ENCODE measurements at places on chromosomes 6 and 20.
A peak's percentile ranks its signal among the peaks of the same experiment; 100 is the strongest.

DNA sequence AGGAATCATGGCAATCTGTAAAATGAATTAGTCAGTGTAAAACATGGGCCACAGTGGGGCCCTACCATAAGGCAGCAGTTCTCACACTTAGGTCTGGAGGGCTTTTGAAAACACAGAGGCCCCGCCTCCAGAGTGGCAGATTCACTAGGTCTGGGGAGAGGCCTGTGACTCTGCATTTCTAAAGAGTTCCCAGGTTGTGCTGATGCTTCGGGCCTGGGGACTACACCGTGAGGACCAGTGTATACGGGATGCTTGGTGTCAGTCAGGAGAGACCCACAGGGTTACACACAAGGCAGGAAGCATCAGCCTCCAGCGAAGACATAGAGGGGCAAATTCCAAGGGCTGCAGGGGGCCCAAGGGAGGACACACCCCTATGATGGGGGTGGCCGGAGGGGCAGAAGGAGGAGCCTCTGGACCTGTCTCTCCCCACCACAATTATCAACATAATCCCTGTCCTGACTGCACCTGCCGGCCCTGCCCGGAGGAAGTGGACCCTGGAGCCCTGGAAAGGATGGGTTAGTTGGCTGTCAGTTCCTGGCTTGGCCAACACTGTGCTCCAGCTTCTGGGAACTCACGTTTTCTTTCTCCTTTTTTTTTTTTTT lies 46.7 kb downstream of the FGD2 start:
- DNase-seq, result no peak

DNA sequence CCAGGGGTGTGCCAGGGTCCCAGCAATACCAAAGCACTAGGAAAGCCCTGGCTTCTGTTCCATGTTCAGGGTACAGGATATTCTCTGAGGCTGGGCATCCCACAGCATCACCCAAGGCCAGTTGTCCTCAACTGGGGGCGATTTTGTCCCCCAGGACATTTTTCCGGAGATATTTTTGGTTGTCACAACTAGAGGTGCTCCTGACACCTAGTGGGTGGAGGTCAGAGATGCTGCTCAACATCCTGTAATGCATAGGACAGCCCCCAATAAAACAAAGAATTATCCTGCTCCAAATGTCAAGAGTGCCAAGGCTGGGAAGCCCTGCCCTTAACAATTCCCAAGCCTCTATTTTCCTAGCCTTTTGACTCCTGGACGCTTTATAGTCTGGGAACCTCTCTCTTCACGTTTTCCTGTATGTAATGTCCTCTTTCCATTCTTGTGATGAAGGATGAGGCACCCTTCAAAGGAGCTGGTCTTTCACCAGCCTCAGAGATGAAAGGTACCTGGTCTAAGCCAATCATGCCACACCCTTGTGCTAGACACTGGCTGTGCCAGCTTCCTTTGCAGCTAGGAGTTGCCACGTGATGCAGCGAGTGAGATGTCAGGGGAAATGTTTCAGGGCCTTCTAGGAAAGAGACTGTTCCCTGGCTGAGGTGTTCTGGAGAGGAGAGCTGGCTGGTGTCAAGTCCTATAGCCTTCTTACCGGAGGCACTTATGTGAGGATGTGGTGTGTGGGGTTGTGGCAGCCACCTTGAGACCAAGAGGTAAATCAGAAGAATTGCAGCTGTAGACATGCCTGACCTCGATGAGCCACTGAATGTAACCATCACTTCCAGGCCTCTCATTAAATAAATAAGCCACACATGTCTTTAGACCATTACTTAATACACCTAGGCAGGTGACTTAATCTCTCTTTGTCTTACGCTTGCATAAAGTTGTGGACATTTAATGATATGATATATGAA lies 23.4 kb upstream of the KCNG1 start:
- no peak for DNase-seq

- no peak for DNase-seq
Observed at GRCh38 chr6:105740946-105741645, 338.2 kb upstream of the PREP start.

- no peak for DNase-seq
Observed at GRCh38 chr6:161557333-161558107, 283.7 kb upstream of the AGPAT4 start.

DNA sequence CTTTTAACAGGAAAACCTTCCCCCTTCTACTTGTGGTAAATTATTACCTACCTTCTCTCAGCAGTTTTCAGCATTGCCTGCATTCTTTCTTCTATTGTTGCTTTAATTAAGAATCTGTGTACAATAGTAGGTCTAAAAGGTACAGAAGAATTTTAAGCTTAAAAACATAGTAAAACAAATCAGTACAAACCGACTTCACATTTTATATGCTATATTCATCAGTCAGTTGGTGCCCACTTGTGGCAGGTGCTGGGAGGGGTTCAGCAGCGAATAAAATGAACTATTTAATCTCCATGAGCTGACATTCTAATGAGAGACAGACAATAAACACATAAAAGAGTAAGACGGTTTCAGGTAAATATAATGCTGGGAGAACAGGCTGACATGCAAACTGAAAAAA lies 73.4 kb upstream of the FBXO30 start:
- no peak for DNase-seq

DNA sequence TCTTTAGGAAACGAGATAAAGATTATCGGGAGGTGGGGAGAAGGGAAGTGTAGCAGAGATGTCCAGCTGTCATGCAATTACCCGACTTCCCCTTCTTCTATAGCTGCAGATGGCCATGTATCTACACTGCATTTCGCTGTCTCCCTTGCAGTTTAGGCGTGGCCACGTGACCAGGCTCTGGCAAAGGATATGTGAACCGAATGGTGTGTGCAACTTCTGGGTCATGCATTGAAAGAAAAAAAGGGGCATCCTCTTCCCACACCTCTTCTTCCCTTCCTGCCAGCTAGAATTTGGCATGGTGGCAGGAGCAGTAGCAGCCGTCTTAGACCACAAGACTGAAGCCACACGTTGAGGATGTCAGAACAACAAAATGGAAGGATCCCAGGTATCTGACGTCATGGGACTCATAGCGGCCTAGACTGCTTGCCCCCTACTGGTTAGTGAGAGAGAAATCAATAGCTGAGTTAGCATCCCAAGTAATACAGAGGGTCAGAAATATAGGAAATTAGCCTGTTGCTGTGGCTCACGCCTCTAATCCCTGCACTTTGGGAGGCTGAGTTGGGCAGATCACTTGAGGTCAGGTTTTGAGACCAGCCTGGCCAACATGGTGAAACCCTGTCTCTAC lies 32.8 kb downstream of the TCF15 start:
- DNase-seq, result no peak

DNA sequence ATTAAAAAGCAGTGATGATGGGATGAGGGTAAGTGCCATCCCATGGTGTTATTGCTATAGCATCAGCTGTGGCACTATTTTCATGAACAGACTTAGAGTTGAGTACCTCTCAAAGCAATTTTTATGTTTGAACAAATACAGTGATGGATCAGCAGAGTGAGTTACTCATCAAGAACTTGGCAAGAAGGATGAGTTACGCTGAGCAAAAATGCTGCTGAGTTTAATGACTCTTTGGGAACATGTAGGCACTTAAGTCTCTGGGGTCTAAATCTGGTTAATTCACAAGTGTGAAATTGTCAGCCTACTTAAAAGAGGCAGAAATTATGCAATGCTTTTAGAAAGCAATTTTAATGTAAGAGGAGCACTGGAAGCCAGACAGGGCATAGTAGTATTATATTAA lies 78.5 kb upstream of the AHI1 start:
- DNase-seq, result no peak

DNA sequence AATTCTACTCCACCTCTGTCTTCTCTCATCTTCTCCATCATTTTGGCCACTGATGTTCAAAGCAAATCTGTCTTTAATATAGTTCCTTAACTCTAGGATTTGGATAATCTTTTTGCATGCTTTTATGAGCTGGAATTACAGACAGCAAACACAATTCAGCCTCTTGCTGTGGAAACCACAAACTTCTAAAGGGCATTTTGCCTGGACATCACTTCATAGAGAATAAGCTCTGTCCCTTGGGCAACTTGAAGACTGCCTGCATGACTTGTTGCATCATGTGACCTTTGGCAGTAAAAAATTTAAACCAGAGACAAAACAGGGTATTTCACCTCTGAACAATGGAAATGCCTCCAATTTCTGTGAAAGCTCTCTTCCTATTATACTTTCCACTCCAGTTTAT lies 74.1 kb upstream of the HDDC2 start:
- DNase-seq, result no peak

- DNase-seq, result no peak
Observed at GRCh38 chr6:4017058-4017739, 61.7 kb downstream of the FAM217A start.

- DNase-seq, result no peak
Observed at GRCh38 chr20:49675368-49676151, 38.1 kb downstream of the B4GALT5 start.

- no peak for DNase-seq
Observed at GRCh38 chr20:36628076-36628475, 17.9 kb downstream of the SLA2 start.

DNA sequence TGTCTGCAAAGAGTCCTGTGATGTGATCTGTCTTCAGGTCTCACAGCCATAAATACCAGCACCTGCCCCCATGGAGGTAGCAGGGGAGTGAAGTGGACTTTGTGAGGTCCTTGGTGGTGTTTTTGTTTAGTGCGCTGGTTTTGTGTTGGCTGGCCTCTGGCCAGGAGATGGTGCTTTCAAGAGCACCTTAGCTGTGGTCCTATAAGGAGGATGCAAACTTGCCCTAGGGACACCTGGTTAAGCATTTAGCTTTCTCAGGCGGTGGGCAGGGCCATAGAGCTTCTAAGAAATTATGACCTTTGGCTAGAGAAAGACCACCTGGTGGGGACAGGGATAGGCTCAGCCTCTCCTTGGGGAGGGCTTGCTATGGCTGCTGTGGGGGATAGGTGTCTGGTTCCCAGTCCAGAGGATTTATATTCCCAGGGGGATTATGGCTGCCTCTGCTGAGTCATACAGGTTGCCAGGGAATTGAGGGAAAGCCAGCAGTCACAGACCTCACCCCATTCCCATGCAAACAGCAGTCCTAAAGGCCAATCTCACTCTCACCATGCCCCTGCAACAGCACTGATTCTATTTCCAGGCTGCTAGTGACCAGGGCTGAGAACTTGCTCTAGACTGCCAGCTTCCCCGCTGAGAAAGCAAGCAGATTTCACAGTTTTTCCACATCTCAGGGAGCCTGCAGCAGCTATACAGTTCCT lies 259.3 kb downstream of the TFAP2B start:
- no peak for DNase-seq

DNA sequence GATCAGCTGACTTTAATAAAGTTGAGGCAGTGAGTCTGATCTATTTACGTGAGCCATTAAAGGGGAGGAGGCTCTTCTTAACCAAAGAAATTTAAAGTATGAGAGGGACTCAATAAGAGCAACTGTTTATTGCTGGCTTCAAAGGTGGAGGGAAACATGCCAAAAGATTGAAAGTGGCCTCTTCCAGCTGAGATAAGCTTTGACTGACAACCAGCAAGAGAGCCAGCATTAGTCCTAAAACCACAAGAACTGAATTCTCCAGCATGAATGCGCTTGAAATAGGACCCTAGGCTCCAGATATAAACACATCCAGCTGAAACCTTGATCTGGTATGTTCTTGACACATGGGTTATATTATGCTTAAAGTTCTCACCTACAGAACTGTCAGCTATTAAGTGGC lies 123.1 kb upstream of the GJE1 start:
- no peak for DNase-seq

GRCh38 chr20:56810141-56810540 lies 181.0 kb downstream of the TFAP2C start:
- no peak for DNase-seq

DNA sequence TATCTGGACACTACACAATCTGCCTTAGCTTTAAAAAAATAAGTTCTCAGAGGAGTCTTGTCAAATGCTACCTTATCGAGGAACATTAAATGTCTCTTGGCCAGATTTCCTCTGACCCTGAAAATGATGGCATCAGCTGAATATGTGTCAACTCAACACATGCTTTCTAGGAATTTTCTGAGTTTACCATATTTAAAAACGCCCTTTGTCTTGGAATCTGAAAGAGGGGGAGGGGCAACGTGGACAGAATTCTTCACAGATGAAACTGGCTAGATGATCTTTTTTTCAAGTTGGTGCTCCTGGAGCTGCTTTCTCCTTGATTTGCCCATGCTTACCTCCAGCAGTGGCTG lies 5.1 kb downstream of the SOX4 start:
- DNase-seq, result no peak

- DNase-seq, result peak; percentile 46
Observed at GRCh38 chr20:25077610-25078169, 4.3 kb downstream of the VSX1 start.

- DNase-seq, result no peak
Observed at GRCh38 chr6:166642646-166643045, 15.6 kb upstream of the RPS6KA2 start.

GRCh38 chr6:15370733-15371671 lies 125.1 kb downstream of the JARID2 start:
- no peak for DNase-seq

DNA sequence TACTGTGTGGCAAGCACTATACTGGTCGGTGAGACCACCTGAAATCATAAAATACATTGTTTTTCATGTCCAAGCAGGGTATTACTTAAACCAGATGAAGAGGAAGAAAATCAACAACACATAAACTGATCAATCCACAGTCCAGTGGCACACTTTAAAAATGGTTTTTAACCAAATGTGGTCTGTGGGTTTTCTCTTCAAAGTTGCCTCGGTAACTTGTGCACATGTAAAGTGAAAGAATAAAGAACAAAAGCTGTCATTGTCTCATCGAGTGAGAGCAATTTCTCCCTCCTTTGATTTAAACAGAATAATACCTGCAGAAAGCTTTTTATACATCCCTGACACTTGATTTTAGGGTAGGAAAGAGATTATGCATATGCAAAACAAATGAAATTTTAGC lies 3.7 kb downstream of the FLRT3 start:
- DNase-seq, result no peak

GRCh38 chr20:62815066-62815991 lies 1.5 kb upstream of the COL9A3 start:
- no peak for DNase-seq

DNA sequence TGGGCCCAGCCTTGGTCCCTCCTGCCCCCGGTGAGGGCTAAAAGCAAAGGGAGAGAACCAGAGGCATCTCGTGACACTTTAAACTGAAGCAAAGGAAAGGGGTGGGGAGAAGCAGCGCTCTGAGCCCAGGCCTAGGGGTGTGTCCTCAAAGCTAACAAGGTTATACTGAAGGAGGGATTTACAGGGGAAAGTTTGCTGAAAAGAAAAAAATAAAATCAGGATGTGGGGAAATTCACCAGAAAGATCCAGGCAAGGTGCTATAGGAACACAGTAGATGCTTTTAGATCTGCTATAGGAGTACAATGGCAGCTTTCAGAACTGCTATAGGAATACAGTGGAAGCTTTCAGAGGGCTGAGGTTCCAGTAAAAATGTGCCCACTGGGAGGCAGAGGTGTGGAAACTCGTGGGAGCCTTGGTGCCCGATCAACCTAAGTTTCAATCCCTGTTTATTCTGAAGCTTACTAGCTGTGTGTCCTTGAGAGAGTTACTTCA lies at the start of gene COL9A1:
Gene COL9A1 (minus strand): TSS at position 51 of the 492 bp plus-strand sequence. CDS start 160 bp downstream, outside the sequence.
- no peak for DNase-seq

Data from adrenal gland (tissue), 19 donors.